ENCODE measurements at places on chromosomes 7 and 10. TPM values are rescaled to one million over a fixed set of nuclear protein-coding genes. Genes with fewer than 3 reads are reported as not detected.

DNA sequence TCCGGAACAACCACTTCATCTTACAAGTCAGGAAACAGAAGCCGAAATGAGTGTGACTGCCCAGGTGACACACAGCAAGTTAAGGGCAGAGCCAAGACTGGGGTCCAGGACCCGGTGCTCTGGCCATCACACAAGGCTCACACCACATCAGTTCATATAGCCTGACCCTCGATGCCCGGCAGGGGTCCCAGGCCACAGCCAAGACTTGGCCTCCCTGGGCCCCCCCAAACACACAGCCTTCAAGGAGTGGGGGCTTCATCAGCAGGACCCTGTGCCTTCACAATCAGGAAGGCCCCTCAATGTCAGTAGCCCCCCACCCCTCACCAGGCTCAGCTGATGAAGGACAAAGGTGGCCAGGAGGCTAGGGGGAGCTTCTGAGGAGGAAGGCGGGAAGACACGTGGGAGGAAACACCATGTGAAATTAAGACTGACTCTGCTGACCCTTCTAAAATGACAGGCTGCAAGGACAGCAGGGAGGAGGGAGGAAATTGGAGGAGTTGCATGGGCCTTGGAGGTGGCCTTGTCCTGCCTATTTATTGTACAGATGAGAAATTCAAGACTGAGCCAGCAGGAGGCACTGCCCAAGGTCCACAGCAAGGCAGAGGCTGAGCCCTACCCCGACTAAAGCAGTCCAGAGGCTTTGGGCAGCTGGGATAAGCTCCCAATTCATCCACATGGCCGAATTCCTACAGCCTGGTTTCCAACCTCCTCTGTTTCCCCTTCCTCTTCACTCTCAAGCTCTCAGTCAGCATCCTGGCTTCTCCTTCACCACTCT lies 216.1 kb upstream of the ZMIZ1 start:
- no peak for DNase-seq

DNA sequence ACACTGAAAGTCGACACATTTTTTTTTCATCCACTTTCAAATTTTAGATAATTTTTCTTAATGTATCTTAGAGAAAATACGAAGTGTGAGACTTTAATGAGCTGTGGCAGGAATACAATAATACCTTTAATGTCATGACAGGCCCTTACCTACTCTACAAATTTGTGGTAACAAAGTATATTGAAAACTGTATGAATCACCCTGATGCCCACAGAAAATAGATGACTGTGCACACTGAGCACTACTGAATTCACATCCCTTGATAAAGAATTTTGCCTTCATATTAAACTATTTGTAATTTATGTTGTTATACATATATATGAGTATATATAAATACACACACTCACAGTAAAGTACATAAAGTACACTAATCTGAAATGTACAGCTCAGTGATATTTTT lies 51.7 kb downstream of the AKR1D1 start:
- DNase-seq = no peak

GRCh38 chr10:21402606-21403083 lies 122.8 kb downstream of the SKIDA1 start:
- no peak for DNase-seq

GRCh38 chr10:103853428-103854264 lies 1.7 kb downstream of the SH3PXD2A start:
- DNase-seq = no peak

GRCh38 chr10:2392145-2392812 lies 655.0 kb upstream of the ADARB2 start:
- DNase-seq = no peak

DNA sequence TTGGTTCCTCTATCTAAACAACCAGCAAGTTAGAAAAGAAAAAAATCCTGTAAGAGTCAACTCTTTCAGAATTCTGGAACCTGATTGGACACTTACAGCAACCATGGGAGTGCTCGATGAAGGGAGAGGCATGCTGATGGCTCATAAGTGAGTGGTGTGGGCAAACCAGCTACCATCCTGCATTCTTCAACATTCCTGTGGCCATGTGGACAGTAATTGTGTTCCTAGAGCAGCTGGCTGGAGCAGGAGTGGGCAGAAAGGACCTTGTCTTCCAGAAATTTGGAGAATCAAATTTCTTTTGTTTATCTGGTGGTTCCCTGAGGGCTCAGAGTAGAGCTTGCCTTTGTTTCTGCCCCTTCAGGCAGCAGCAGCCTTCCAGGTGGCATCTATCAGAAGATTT lies 22.5 kb upstream of the MYL7 start:
- DNase-seq = no peak

DNA sequence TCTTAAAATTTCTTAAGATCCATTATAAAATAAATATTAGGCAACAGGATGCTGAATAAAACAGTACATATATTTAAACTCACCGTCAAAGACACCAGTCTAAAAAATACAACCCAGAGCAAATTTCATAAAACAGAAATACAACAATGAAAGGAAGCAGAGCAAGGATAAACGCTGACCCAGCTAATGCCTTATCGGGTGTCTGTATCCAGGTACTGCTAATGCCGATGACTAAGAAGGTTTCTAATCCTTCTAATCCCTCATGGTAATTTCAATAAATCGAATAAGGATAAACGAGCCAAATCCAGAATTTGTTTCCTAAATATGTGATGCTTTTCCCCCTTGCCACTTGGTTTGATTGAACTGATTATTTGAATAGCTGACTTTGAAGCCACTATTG lies 1.7 kb downstream of the HYCC1 start:
- no peak for DNase-seq

DNA sequence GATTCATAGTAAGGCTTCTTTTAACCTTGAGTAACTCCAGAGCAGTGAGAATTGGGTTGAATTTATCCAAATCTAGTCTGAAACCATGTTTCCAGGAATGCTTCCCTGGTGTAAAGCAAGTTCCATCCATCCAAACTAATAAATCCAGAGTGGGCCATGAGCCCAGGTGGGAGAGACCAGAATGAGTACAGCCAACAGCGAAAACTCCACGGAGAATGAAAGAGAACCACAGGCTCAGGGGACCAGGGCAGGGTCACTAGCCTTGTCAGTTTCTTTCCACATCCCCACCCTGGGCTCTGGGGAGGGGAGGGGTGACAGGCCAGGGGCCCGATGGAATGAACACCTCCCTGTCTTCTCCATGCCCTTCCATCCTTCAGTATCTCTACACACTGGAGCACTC lies 180.1 kb downstream of the NEURL1 start:
- DNase-seq = no peak

DNA sequence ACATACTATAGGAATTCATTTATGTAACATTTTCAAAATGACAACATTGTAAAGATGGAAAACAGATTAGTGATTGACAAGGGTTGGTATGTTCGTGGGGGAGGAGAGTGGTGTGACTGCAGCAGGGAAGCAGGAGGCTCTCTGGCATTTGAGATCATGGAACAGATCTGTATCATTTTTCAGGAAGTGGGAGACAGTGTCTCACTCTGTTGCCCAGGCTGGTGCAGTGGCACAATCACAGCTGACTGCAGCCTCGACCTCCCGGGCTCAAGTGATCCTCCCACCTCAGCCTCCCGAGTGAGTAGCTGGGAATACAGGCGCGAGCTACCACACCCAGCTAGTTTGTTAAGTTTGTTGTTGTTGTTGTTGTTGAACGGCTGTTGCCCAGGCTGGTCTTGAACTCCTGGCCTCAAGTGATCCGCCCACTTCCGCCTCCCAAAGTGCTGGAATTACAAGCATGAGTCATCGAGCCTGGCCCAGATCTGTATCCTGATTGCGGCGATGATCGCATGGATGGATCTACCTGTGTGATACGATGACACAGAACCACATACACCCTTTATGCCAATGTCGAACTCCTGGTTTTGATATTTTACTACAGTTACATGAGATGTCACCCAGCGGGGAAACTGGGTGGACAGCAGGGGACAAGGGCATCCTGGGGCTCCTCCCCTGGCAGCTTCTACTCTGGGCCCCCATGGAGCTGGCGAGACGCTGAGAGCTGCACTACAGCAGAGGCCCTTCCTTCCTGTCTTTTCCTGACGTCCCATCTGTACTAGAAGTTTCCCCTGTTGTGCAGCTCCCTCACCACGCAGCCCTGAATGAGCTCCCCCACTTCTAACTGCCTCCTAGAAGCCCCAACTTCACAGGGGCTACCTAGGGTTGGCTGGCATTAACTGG lies 12.3 kb upstream of the CYTH3 start:
- DNase-seq = no peak

GRCh38 chr10:24680647-24681524 lies 42.8 kb downstream of the ARHGAP21 start:
- no peak for DNase-seq

DNA sequence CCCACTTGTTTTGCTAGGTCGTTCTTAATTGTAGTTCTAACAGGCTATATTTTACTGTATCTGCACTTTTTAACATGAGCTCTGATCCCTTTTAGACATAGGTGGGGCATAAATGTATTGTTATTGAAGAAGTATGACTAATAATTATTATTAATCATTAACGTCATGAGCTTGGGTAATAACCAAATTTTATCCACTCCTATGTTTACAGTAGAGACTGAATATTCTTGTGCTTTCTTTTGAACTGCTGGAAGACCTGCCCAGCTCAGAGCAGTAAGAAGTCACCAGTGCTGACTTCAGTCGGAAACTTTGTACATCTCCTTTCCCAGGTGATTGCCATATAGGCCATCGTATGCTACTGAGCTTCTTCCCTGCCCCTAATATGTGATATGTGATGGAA lies 18.7 kb downstream of the PKD2L1 start:
- no peak for DNase-seq

- no peak for DNase-seq
Observed at GRCh38 chr7:42253316-42253715, 16.3 kb upstream of the GLI3 start.

DNA sequence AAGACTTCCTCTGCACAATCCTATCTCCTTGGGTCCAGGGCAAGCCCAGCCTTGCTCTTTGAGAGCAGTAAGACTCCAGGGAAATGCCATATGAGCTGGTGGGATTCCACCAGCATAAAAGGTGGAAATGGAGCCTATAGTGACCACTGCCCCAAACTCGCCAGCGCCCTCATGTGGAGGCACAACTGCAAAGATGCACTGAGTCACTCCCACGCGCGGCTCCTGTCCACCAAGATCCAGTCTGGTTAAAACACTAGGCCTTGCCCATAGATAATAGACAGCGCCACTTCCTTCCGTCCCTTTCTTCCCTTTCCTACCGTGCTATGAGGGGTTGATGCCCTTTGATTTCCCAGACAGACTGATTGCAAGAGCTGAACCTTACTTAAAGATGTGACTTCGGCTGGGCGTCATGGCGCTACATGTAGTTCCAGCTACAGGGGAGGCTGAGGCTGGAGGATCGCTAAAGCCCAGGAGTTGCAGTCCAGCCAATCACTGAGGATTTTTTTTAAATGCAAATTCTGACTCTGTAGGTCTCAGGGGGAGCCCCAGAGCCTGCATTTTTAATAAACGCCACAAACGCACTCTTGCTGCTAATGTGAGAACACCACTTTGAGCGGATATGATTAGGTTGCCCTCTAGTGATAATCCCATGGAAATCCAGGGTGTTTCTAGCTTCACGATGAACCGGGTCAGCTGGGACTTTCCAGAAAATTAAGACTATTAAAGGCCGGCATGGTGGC lies 136.5 kb downstream of the EPC1 start:
- DNase-seq = peak; percentile 23

DNA sequence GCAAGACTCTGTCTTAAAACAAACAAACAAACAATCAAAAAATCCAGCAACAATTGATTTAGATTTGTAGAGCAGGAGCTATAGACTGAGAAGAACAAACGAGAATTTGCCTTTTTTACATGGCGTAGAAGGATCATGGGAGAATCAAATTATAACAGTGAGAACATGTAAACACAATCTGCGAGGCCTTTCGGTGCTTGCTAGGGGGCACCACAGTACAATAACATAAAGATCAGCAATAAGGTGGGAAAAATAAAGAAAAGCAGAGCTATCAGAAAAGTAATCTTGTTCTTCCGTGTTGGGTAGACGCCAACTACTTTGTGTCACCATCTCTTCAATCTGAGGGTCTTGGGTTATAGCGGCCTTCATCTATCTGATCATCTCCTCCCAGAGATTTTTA lies 82.2 kb downstream of the NOD1 start:
- peak; percentile 13 for DNase-seq

DNA sequence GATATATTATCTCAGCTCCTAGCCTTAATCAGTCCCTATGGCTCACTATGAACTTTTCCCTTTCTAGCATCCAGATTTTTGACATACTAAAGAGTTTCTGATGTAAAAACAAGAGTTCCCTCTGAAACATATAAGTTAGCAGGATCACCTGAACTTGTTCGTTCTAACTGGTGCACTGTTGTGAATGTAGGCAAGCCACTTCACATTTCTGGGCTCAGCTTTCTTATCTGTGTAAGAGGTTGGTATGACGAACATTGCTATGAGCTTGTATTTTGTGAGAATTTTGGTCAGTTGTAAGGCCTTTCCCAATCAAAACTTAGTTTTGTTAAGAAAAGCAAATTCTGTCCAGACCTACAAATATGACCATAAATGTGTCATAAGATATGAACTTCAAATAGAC lies 46.1 kb downstream of the MAGI2 start:
- DNase-seq = no peak

DNA sequence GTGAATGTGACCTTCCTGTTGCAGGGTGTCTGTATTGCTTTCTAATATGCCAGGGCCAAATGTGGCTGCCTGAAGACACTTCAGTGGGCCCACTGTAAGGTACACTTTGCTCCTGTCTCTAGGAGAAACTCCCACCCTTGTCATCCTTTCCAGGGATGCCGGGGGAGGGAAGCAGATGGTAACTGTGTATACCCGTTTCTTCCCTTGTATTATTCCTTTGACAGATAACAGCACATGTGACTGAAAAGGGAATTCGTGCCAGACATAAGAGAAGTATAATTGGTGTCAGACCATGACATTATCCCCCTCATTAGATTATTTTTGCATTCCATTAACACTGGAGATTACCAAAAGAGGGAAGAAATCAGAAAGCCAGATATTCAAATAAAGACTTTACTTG lies 317.7 kb downstream of the CAMK1D start:
- no peak for DNase-seq

The GNB2 gene
- 74.9 TPM for total RNA-seq

The ARHGEF5 gene
- total RNA-seq = 2.2 TPM

The GIMAP1 gene
- total RNA-seq = 6.0 TPM

The MRC1 gene
- 23.1 TPM for total RNA-seq

The OR2A12 gene
- total RNA-seq = not detected

The NME8 gene
- total RNA-seq = not detected

The AZGP1 gene
- 6.3 TPM for total RNA-seq

The ERVW-1 gene
- not detected for total RNA-seq

The OR9A4 gene
- total RNA-seq = 0.30 TPM

The C10orf67 gene
- 1.0 TPM for total RNA-seq

The OR2A5 gene
- total RNA-seq = under 0.01 TPM

Measured in spinal cord (tissue), 10 donors.